RWPE2 (cell line): ENCODE measurements at places on chromosomes 13 and 19.

DNA sequence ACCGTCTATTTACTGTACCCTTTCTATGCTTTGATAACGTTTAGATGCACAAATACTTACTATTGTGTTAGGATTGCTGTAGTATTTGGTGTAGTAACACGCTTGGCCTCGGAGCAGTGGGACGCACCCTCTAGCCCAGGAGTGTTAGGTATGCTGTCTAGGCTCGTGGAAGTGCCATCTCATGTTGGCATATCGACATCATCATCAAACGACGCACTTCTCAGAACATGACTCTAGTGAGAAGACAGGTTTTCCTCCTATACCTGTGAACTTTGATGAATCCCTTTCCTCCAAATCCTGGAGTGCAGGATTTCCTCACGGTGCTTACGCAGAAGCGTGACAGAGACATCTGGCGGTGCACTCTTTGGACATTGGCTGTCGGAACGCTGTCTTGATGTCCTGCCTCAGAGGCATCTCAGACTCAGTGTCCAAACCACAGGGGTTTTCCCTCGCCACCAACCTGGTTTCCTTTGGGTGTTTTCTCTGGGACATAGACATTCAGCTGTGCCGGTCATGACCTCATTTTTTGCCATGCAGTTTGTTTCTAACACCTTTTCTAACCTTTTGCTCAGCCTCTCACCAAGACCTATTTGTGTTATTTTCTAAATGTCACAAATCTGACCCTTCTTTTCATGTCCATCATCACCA lies 6.3 kb downstream of the SNRNP70 start:
- H3K4me1 ChIP-seq, result peaks cover under 1% of the 10 kb centered on the region
- H3K27me3 ChIP-seq, result no peaks in the 10 kb centered on the region
- H3K4me3 ChIP-seq, result no peak overlapping the region
- peaks cover 92% of the 10 kb centered on the region for H3K36me3 ChIP-seq

- H3K4me1 ChIP-seq, result peaks cover 20% of the 10 kb centered on the region
- no peak for DNase-seq
- no peak overlapping the region for H3K4me3 ChIP-seq
- no peak overlapping the region for H3K27ac ChIP-seq
- no peaks in the 10 kb centered on the region for H3K27me3 ChIP-seq
Observed at GRCh38 chr13:110872034-110872767, 42.7 kb downstream of the ANKRD10 start.

DNA sequence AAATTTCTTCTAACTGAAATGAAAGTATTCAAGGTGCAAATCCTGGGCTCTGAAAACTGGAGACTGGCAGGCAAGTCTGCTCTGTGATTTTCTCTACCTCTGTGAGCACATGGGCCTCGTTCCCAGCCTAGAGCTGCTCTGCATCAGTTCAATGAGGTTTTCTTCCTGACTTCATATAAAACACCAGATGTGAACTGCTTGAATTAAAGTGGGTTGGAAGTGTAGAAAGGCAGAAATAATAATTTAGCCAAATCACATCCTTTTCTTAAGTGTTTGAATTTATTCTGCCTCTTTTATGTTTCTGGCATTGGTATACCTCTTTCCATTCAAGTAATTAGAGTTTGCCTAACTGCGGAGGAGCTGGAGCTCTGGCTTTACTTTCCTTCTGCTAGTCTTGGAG lies 540.8 kb downstream of the OLFM4 start:
- H3K4me1 ChIP-seq, result no peaks in the 10 kb centered on the region
- H3K4me3 ChIP-seq, result no peak overlapping the region
- no peaks in the 10 kb centered on the region for H3K27me3 ChIP-seq
- no peaks in the 10 kb centered on the region for H3K36me3 ChIP-seq
- no peak for DNase-seq

DNA sequence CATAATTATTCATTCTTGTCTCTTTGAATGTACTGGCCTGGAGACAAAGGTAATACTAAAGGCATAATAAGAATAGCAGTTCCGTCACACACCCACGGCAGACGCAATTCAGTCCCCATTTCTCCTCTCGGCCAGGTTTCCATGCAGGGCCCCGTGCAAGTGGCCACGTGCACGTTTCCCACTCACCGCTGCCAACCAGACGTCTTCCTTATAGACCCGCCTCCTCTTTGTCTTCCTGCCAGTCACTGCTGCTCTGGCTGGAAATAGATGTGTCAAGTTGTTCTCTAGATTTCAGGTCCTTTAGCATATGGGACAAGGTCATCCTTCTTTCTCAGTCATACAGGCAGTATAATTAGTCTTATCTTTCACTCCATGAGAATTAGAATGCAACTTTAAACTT lies 204.3 kb downstream of the SUCLA2 start:
- no peak overlapping the region for H3K27ac ChIP-seq
- H3K36me3 ChIP-seq, result no peaks in the 10 kb centered on the region
- H3K27me3 ChIP-seq, result no peaks in the 10 kb centered on the region
- no peaks in the 10 kb centered on the region for H3K4me1 ChIP-seq
- DNase-seq, result no peak

GRCh38 chr19:8663920-8664670 lies 33.7 kb downstream of the NFILZ start:
- no peak overlapping the region for H3K27ac ChIP-seq
- H3K4me1 ChIP-seq, result no peaks in the 10 kb centered on the region

DNA sequence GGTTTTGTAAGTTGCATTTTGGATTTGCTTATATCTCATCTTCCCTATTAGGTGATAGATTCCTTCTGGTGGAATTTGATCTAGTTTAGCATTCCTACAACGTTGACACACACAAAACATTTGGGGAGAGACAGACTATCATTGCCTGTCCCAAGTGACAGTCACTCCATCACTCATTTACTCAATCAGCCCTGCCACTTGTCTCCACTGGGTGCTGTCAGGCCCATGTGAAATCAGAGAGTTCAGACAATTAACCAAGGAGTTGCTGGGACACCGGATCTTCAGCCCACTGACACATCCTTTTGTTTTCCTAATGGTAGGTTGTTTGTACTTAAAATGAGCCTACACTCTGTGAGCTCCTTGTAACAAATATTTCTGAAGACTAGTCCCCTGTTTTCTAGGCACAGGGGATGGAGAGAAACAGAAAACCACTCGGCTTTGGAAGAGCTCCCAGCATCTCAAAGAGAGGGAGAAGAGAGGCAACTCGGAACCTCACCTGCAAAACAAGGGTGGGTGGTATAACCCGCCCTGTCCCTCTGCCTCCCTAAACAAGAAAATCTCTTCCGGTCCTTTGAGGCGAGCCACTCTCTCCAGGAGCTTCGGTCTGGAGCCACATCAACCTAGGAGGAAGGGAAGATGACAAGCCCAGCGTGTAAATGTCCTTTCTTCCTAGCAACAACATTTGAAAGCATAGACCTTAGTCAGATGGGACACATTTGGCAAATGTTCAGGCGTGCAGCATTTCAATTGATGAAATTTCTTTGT lies 440.9 kb upstream of the KLF12 start:
- H3K36me3 ChIP-seq, result no peaks in the 10 kb centered on the region
- no peak for DNase-seq
- no peaks in the 10 kb centered on the region for H3K27me3 ChIP-seq
- H3K4me1 ChIP-seq, result no peaks in the 10 kb centered on the region

GRCh38 chr13:100349594-100349993 lies 239.0 kb downstream of the GGACT start:
- DNase-seq, result no peak
- no peak overlapping the region for H3K27ac ChIP-seq
- H3K4me3 ChIP-seq, result no peak overlapping the region
- no peaks in the 10 kb centered on the region for H3K27me3 ChIP-seq
- H3K4me1 ChIP-seq, result peaks cover 8% of the 10 kb centered on the region
- no peaks in the 10 kb centered on the region for H3K36me3 ChIP-seq

GRCh38 chr13:93375491-93375890 lies 148.9 kb downstream of the GPC6 start:
- DNase-seq, result no peak
- no peaks in the 10 kb centered on the region for H3K27me3 ChIP-seq
- no peaks in the 10 kb centered on the region for H3K4me1 ChIP-seq
- H3K27ac ChIP-seq, result no peak overlapping the region
- H3K36me3 ChIP-seq, result no peaks in the 10 kb centered on the region
- H3K4me3 ChIP-seq, result no peak overlapping the region

- H3K27ac ChIP-seq, result peak overlapping the region; percentile 11
- DNase-seq, result no peak
- peak overlapping the region; percentile 38 for H3K4me3 ChIP-seq
- no peaks in the 10 kb centered on the region for H3K4me1 ChIP-seq
Observed at GRCh38 chr19:40596608-40597328, 4.4 kb upstream of the LTBP4 start.

- peaks cover 92% of the 10 kb centered on the region for H3K27me3 ChIP-seq
- DNase-seq, result no peak
- no peaks in the 10 kb centered on the region for H3K36me3 ChIP-seq
- H3K4me3 ChIP-seq, result no peak overlapping the region
- H3K27ac ChIP-seq, result no peak overlapping the region
- H3K4me1 ChIP-seq, result no peaks in the 10 kb centered on the region
Observed at GRCh38 chr13:27964741-27965323, 4.3 kb downstream of the CDX2 start.

DNA sequence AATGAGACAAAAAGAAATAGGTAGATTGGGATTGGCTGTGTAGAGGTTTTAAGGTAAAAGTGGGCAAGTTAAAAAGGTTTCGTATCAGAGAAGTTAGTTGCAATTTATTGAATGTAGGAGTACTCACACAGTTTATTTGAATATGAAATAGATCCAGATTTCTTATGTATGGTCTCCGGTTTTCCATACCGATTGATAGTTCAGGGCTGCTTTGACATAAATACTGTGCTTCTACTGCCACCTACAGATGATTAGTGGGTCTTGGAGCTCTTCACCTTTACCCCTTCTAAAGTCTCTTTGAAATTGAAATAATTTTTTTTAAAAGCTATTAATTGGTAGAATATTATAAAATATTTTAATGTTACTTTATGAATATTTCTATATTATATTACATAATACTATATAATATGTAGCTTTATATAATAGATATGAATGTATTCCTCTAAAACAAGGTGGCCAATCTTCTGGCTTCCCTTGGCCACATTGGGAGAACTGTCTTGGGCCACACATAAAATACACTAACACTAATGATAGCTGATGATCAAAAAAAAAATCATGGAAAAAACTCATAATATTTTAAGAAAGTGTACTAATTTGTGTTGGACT lies 7.7 kb upstream of the GPR18 start:
- no peaks in the 10 kb centered on the region for H3K27me3 ChIP-seq
- no peak for DNase-seq
- no peaks in the 10 kb centered on the region for H3K4me1 ChIP-seq
- H3K36me3 ChIP-seq, result peaks cover 4% of the 10 kb centered on the region; the same call in 1 of the 2 replicates
- H3K4me3 ChIP-seq, result no peak overlapping the region

DNA sequence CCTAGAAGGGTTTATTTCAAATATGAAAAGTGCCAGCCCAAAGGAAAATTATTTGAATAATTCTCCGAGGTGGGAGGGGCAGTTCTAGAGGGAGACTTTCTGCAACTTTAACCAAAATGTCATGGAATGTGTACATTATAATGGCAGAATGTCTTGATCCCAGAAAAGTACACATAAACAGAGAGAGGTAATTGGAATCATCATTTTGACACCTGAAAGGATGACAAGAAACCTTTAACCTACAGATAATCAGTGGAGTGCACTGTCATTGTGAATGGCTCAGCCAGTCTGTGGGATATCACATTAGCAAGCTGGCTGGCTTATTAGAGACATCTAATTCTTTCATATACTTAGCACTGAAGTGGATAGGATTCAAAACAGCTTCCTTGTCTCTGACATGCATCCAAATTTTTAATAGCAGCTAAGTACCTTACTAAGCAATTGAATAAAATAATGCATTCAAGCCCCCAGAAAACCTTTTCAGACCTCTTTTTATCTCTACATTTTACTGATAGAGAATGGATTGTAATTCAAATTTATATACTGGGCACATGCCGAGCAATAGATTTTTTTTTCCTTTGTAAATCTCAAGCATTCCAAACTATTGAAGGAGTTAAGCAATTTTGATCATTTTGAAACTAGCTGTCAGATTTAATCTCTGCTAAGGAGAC lies 468.6 kb downstream of the COG6 start:
- H3K27ac ChIP-seq, result no peak overlapping the region
- H3K36me3 ChIP-seq, result no peaks in the 10 kb centered on the region
- no peak overlapping the region for H3K4me3 ChIP-seq
- H3K27me3 ChIP-seq, result no peaks in the 10 kb centered on the region
- DNase-seq, result no peak

DNA sequence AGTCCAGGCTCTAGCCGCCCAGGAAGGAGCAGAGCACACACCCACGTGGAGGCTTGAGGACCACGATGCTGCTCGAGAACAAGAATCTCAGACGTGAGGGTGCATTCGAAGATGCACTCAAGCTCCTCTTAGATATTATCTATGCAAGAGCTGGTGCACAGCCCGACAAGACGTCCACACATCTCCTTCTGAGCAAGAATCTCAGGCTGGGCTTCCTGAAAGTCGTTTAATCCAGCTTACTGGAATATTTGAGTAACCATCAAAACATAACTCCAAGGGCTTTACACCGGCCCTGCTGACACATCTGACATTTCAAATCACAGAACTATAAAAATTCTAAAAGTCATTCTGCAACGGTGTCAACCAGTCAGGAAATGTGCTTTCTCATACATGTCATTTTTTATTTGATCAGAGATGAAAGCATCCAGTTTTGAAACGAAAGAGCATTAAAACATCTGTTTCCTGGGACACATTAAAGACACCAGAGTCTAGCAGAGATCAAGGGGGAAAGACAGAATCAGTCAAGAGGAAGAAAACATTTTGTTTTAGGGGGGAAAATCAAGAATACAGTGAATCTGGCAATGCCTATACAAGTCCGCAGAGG lies 177.7 kb upstream of the IRS2 start:
- no peaks in the 10 kb centered on the region for H3K36me3 ChIP-seq
- no peaks in the 10 kb centered on the region for H3K4me1 ChIP-seq
- no peak for DNase-seq

GRCh38 chr13:46551410-46552302 lies 1.3 kb upstream of the LRCH1 start:
- H3K4me1 ChIP-seq, result no peaks in the 10 kb centered on the region
- H3K36me3 ChIP-seq, result no peaks in the 10 kb centered on the region
- H3K4me3 ChIP-seq, result peak overlapping the region; percentile 96
- H3K27me3 ChIP-seq, result no peaks in the 10 kb centered on the region
- peak overlapping the region; percentile 88 for H3K27ac ChIP-seq
- peak; percentile 69 for DNase-seq

DNA sequence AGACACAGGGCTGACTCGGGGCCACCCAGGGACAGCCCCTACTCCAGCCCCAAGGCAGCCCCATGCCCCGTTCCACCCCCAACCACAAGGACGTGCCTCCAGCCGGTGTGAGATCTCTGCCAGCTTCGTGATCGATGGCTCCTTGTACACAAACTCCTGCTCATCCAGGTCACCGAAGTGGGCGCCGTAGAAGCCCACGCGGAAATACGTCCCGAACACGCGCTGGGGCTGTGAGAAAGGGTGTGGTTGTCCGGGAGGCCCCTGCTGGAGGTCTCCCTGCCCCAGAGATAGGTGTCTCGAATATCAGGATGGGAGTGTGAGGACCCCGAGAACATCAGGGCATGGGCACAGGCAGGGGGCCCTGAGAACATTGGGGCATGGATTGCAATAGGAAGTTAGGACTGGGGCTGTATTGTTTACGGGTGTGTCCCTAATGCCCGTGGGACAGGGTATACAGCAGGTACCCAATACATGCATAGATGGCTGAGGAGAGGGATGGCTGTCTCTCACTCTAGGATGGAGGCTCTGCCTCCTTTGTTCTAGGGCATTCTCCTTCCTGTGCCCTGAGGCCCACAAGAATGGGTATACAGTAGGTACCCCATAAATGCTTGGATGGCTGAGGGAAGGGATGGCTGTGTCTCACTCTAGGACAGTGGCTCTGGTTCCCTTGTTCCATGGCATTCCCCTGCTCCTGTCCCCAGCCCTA lies 5.3 kb upstream of the KANK2 start:
- no peak overlapping the region for H3K4me3 ChIP-seq
- peaks cover 5% of the 10 kb centered on the region for H3K4me1 ChIP-seq
